Chondrocyte (in vitro differentiated cells): ENCODE measurements at places on chromosomes 3 and 15.

- no peak for DNase-seq
These were observed 967.8 kb upstream of the CFAP20DC start for GRCh38 chr3:60017631-60018030.

DNA sequence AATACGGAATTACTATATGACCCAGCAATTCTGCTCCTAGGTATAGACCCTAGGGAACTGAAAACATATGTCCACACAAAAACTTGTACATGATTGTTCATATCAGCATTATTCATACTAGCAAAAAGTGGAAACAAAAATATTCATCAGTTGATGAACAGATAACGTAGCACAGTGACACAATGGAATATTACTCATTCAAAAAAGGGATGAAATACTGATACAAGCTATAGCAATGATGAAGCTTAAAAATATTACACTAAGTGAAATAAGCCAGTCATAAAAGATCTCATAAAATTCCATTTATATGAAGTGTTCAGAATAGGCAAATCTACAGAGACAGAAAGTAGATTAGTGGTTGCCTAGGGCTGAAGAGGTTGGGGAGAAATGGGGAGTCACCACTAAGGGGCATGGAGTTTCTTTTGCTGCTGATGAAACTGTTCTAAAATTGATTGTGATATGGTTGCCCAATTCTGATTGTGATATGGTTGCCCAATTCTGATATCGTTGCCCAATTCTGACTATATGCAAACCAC lies 10.5 kb downstream of the C15orf61 start:
- DNase-seq, result no peak

GRCh38 chr15:61830536-61831330 lies 229.5 kb downstream of the VPS13C start:
- no peak for DNase-seq

DNA sequence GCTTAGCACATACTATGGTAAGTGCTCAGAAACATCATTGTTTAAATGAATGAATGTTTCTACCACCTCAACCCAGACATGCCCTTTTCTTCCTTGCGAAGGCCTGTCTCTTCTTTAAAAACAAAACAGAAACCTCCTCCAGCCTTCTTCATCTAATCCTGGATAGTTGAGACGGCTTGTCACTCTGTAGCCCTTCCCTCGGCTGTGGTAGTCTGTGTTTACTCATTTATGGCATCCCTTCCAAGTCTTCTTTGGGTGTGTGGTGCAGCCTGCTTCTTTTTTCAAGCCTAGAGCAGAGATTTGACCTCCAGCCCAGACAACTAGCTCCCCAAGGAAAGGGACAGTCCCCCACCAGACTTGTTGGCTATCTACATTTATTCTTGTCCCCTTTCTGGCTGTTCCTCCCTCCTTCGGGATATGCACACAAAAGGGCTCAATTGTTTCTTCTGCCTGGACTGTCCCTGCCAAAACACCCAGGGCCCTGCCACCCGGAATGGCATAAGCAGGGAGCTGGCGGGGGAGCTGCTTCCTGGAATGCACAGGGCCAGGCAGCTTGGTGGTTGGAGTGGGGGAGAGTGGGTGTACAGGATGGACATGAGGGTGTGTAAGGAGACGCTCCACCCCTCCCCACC lies 67.8 kb downstream of the ITGA11 start:
- DNase-seq, result no peak

DNA sequence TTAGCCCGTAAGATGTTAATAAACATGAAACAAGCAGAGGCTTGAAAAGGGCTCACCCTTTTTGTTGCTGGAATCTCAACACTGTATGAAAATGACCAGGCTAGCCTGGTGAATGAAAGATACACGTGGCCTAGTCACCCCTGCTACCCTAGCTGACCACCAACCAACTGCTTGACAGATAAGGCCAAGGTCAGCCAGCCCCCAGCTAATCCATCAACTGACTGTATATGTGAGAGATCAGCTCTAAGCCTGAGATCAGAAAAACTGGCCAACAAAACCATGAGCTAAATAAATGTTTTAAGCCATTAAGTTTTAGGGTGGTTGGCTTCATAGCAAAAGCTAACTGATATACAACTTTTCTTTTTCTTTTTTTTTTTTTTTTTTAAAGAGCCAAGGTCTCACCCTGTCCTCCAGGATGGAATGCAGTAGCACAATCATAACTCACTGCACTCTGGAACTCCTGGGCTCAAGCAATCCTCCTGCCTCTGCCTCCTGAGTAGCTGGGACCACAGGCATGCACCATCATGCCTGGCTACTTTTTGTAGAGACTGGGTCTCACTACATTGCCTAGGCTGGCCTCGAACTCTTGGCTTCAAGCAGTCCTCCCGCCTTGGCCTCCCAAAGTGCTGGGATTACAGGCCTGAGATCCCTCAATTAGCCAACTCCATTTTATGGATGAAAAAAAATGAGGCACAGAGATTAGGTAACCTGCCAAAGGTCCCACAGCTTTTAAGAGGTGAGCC lies 34.6 kb downstream of the SH3BP5 start:
- no peak for DNase-seq

DNA sequence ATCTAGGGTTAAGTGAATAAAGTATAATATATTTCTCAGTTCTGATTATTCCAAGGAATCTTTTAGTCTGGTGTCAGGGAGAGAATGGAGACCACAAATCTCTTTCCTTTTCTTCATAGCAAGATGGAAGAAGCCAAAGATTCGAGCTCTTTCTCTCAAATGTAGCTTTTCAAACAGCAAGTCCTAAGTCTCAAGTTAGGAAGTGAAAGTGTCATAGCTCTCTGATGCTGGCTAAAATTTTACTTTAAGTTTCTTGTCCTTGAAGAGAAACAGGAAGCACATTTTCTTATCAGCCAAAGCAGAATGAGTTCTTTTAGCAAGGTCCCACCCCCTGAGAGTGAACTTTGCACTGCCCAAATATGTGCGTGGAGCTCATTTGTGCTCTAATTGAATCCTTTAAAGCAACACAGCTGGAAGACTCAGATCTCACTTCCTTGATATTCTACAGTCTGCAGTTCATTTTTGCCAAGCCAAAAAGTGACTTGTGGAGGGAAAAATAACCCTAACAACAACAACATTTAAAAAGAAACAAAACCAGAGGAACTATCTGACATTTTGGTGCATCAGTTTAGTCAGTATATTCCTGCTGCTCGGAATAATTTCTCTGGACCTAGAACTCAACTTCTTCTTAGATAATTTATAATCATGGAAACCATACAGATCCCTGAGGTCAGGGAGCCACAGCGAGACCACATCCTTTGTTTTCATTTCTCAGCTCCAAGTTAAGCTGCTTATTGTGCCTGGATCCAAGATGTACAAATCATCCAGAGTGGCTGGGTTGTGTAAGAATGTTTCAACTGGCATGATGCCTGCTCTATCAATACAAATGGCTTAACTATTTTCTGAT lies 238.7 kb upstream of the P2RY1 start:
- DNase-seq, result no peak

GRCh38 chr15:36737430-36737891 lies 158.0 kb downstream of the CDIN1 start:
- DNase-seq, result no peak

DNA sequence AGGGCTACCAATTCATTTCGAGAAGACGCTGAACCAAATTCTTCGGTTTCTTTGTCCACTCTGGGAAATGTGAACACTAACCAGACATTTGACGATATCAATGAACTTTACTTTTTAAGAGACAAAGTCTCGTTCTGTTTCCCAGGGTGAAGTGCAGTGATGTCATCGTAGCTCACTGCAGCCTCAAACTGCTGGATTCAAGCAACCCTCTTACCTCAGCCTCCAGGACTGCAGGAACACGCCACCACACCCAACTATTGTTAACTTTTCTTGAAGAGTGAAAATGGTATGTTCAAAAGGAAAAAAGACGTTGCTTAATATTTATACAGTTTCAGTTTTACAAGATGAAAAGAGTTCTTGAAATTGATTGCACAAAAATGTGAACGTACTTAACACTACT lies 30.6 kb downstream of the MB21D2 start:
- DNase-seq, result no peak

DNA sequence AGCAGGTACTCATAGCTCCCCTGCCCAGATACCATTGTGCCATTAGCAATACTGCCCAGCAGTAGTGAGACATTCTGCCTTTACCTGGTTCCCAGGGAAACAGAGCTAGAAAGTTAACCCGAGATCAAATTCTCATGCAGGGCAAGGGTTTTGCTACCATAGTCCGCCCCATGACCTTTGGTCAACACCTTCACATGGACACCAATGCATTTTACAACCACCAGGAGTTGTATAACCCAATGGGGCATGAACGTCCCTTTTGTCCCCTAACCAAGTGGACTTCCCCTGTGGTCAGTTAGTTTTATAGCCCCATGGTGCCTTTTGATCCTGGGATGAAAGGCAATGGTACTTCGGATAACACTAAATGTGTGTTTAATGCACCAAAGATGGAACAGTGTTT lies 151.7 kb upstream of the IQSEC1 start:
- DNase-seq, result no peak

GRCh38 chr3:30048431-30048830 lies 558.0 kb upstream of the TGFBR2 start:
- DNase-seq, result no peak

DNA sequence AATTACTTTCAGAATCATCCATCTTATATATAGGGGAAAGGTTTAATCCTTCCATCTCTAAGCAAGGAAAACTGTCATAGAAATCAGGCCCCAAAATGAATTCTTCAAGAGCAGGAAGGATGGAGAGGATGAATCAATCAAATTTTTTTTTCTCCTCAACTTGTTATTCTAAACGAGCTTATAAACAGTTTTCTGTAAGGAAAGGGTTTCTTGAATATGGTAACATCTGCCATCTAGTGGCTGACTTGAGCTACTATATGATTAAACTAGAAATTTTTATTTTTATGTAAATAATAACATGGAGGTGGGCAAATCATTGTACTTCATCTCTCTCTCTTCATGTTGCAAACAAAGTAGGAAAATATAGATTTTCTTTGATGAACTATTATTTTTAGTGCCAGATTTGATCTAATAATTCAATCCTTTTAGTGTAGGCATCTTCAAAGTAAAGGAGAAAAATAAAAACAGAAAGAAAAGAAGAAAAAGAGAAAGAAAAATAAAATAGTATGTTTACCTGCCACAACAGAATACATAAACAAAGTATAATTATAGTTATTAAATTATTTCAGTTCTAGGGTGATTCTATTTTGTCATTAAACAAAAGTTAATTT lies 146.6 kb downstream of the SERPINI1 start:
- DNase-seq, result no peak

DNA sequence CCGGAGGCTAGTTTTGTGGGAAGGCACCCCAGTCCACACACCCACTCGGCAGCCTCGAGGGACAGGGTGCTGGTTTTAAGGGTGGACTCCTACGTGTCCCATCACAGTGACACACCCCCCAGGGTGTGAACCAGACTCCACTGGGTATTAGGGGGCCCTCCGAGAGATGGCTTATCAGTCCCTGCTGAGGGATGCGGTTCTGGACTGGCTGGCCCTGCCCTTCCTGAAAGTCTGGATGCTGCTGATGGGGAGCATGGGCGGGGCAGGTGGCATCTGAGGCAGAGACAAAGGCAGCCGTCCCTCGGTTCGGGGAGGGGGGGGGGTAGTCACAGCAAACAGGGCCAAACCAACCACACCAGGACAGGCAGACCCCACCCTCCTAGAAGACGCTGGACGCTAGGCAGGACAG lies 939 bp upstream of the ULK3 start:
- no peak for DNase-seq

- DNase-seq, result no peak
These were observed 587.3 kb downstream of the IGSF11 start for GRCh38 chr3:118447339-118447738.

DNA sequence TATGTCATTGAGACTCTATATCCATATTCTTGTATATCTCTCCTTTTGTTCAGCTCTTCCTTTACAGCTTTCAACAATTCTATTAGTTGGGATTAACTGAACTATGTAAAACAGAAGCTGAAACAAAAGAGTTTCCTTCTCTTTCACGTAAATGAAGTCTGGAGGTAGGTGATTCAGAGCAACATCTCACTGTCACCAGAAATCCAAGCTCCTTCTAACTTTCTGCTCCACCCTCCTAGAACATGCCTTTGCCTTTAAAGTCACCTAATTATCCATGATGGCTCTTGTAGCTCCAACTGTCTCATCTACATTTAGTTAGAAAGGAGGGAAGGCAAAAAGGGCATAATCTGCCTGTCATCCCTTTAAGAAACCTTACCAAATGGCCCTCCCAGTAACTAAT lies 458.2 kb upstream of the MDFIC2 start:
- DNase-seq, result no peak

- no peak for DNase-seq
These were observed 117.9 kb upstream of the SPATA12 start for GRCh38 chr3:56942523-56942922.

- no peak for DNase-seq
These were observed 114.6 kb downstream of the XXYLT1 start for GRCh38 chr3:195156286-195156890.

DNA sequence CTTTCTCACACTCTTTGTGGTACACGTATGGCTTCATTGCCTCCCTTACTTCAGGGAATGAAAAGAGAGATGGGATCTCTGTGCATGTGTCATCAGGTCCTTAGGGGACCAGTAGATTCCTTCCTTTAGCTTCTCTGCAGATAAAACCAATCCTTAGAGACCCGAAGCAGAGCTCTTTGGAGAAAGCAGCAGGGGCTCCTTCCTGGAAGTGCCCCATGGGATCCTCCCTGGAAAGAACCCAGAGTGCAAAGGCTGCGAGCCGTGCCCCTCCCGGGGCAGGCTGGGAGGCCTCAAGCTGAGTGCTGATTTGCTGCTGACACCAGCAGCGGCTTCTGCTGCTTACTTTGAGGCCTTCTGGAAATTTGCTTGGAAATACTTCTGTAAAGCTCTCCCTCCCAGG lies 328.6 kb upstream of the RGMA start:
- no peak for DNase-seq

- peak; percentile 57 for DNase-seq
These were observed 169.5 kb downstream of the ATP10A start for GRCh38 chr15:25693321-25694238.

DNA sequence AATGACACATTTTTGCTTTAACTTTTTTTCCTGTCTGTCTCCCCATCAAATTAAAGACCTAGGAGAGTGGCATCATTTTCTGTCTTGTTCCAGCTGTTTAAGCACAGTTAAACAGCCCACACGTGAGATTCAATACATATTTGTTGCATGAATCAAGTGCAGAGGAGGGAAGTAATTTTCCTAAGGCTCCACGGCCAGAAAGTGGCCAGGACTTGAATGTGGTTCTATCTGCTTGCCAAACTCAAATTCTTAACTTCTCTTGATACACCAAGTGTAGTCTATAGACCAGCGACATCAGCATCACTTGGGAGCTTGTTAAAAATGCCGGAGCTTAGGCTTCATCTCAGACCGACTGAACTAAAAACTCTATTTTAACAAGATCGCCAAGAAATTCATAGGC lies 724.8 kb upstream of the CFAP20DC start:
- no peak for DNase-seq

DNA sequence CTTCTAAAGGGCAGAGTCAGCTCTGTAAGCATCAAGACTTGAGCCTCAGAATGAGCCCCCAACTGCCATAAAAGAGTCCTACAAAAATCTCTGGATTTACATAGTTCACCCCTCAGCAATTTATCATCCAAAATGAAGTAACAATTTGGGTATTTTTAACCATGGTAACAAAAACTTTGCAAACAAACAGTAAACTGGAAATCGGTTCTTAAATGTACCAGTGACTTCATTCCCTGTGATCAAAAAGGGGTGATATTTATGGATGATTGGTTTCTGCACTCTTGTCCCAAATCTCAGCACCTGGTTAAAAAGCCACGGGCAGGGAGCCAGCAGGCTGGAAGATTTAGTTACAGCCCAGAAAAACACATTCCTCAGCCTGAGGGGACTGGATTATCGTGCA lies 73.6 kb downstream of the TFG start:
- DNase-seq, result no peak
